HL-60 (cell line): ENCODE measurements at places on chromosomes 7 and 10.

GRCh38 chr7:133645884-133646391 is 393.1 kb downstream of the EXOC4 start:
- peak; percentile 10 for DNase-seq

GRCh38 chr10:38038107-38038931 is 27.8 kb downstream of the ZNF33A start:
- DNase-seq: no peak

GRCh38 chr7:452791-453455 is 66.7 kb downstream of the PDGFA start:
- no peak for DNase-seq

GRCh38 chr10:10626734-10627133 is 390.9 kb upstream of the CELF2 start:
- DNase-seq: no peak
